Hypothalamus (tissue), 51 donors: ENCODE measurements at places on chromosomes 12 and 14.

DNA sequence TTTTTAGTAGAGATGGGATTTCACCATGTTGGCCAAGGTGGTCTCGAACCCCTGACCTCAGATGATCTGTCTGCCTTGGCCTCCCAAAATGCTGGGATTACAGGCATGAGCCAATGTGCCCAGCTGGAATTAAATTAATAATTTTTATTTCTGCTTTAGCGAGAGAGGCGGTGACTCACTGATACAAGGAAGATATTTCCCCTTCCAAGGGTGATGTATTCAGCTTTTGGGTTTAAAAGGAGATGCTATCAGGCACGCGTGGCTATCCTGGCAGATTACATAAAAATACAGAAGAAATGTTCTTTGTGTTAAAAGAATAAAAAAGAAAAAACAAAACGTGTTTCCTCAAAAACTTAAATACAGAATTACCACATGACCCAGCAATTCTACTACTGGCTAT is 12.4 kb upstream of the P2RX7 start:
- no peak for DNase-seq

DNA sequence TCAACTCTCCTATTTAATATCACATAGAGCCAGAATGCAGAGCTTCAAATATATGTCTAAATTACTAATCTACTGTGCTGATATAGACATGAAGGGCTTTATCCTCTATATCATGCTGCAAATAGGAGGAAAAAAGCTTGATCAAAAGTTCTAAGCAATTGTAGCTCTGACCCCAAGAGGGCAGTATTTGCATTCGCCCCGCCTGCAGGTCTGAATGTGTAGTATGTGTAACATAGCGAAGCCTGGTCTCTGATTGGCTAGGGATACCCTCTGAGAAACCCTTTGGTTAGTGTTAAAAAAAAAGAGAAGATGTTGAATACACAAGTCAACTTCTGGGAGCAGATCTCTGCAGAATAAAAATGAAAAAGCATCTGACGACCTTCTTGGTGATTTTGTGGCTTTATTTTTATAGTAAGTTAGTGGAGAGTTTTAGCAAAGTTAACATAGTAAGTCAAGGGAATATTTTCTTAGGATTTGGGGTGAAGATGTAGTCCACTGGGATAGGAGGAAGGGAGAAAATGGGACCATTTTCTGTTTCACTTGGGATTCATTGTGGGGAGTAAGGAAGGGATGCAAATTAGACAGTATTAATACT is 151.6 kb upstream of the OR4E1 start:
- DNase-seq = no peak

GRCh38 chr12:32298917-32299316 is 100.4 kb upstream of the FGD4 start:
- no peak for DNase-seq

GRCh38 chr14:36214476-36215216 is 38.1 kb upstream of the PTCSC3 start:
- no peak for DNase-seq

- DNase-seq = no peak
Measured at GRCh38 chr12:48592591-48593086, 22.8 kb upstream of the LALBA start.

GRCh38 chr14:31320922-31321766 is 99.2 kb downstream of the HEATR5A start:
- DNase-seq = no peak

GRCh38 chr12:124378926-124379325 is 84.0 kb downstream of the RFLNA start:
- DNase-seq = no peak

- no peak for DNase-seq
Measured at GRCh38 chr14:98976271-98976670, 295.7 kb downstream of the BCL11B start.

DNA sequence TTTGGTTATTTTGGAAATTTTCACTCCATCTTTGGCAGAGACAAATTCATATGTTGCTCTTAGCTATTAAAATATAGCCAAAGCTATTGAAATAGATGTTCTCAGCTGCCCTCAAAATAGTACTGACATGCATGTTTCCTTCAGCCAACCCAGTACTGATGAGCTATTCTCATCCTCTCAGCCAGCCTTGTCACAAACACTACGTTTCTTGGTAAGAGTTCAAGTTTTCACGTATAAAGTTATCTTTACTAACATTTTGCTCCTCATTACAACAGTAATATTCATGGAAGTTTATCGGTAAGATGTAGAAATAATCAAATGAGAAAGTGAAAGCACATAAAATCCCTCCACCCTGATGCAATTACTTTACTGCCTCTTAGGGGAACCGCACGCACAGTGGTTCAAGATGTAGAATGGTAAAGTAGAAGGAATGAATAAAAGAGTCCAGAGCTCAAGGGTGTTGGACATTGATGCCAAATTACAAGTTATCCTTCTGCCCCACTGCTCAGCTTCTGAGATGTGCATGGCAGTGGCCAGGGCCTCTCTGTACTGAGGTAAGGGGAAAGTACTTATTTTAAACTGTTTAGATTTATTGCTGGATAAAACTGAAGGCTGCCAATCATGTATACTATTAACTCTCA is 20.7 kb downstream of the GCH1 start:
- DNase-seq = no peak

- no peak for DNase-seq
Measured at GRCh38 chr12:56192582-56192981, 3.3 kb upstream of the SMARCC2 start.

DNA sequence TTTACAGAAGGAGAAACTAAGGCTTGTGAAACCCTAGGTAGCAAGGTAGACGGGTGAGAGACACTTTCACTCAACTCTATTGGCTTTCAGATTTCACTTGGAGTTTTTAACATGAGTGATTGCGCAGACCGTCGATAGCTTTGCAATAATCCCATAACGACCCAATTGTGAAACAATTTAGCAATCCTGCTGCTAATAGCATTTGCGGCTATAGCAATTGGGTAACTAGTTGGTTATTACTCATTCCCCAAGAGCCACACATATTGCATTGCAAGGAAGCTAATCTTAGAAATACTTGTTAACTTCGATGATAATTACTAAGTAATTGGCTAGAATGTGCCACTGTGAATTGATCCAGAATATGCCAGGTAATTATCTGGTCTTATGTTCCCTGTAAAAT is 159.9 kb upstream of the NOS1 start:
- no peak for DNase-seq

- no peak for DNase-seq
Measured at GRCh38 chr12:14308516-14308915, 57.0 kb upstream of the ATF7IP start.

DNA sequence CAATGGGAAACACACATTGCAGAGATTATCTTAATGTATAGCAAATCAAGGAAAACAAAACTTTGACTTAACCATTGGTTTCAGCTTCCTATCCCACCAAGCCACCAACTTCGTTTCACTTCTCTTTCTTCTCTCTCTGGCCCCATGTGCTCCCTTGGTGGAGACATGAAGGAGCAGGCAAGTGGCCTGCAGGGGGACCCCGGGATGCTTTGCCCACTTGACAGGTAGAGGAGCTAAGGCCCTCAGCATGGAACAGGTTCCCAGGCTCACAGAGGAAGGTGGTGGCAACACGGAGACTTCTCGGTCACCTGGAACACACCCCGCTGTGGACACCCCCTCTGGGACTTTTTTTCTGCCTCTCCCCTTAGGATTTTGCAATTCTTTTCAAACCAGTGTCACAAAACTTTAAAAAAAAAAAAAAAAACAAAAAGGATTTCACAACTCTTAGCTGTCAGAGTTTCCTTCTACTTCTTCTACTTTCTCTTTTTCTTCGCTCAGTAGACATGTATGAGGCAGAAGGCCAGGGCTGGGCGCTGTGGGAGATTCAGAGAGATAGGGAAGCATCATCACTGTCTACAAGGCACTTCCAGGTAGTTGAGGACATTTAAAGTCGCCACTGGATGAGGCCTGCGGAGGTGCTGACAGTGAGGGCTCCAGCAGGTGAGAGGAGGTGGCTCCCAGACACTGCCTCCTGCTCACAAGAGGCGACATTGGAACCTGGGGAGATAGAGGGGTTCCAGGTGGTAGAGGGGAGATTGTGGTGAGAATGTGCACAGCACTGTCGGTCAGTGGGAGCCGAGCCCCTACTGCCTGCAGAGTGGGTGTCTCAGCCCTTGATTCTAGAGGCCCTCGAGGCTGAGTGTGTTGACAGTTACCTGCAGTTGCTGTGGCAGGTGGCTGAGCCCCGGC is 119.6 kb downstream of the GCH1 start:
- DNase-seq = no peak

- no peak for DNase-seq
Measured at GRCh38 chr12:65858831-65859230, 34.5 kb downstream of the HMGA2 start.

DNA sequence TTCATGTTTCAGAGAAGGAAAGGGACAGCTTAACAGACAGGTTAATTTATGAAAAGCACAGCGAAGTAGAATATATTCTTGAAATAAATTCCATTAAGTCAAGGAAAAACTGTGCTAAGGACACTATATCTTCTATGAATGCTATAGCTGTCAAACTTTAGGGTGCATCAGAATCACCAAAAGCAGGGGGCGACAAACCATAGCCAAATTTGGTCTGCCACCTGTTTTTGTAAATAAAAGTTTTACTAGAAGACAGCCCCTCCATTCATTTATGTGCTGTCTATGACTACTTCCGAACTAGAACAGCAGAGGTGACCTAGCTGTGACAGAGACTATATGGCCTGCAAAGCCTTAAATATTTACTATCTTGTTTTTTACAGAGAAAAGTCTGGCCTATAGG is 25.9 kb downstream of the PPP4R3A start:
- no peak for DNase-seq

DNA sequence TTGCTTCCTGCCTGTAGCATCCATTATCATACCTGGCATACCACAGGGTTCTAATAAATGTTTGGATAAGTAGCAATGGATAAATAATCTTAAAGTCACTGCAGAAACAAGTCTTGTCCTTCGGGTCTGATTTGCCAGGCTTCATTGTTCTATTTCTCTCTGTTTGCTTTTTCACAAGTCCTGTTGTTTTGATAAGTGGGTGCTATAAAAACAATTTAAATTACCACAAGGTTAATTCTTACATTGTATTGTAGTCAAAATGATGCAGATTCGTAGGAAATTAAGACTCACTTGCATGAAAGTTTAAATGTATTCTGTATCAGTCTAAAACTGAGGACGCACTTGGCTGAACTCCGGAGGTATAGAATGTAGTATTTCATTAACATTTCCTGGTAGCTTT is 429.9 kb downstream of the NELL2 start:
- no peak for DNase-seq

- no peak for DNase-seq
Measured at GRCh38 chr12:108315486-108316105, 23.5 kb downstream of the CMKLR1 start.

- DNase-seq = no peak
Measured at GRCh38 chr12:64544371-64545080, 65.8 kb upstream of the RASSF3 start.

DNA sequence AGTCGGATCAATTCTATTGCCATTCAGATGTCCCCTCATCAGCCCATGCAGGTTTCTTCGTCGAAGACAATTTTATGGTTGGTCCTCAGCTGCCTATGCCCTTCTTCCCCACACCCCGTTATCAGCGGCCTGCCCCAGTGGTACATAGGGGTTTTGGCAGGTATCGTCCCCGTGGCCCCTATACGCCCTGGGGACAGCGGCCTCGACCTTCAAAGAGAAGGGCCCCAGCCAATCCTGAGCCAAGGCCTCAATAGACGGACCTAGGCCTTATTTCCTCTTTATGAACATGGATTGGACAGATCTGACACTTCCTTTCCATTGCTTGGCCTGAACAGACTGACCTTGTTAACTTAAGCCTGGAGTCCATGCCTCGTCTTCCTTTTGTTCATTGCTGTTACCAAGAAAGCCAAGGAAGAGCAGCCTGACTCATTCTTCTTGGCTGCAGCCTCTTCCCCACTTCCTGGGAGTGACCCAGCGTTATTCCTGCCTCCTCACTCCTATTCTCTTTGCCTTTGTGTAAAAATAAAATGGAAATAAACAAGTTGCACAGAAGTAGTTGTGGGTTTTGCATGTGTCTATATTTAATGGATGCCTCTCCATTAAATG is 156.5 kb upstream of the AMIGO2 start:
- no peak for DNase-seq

DNA sequence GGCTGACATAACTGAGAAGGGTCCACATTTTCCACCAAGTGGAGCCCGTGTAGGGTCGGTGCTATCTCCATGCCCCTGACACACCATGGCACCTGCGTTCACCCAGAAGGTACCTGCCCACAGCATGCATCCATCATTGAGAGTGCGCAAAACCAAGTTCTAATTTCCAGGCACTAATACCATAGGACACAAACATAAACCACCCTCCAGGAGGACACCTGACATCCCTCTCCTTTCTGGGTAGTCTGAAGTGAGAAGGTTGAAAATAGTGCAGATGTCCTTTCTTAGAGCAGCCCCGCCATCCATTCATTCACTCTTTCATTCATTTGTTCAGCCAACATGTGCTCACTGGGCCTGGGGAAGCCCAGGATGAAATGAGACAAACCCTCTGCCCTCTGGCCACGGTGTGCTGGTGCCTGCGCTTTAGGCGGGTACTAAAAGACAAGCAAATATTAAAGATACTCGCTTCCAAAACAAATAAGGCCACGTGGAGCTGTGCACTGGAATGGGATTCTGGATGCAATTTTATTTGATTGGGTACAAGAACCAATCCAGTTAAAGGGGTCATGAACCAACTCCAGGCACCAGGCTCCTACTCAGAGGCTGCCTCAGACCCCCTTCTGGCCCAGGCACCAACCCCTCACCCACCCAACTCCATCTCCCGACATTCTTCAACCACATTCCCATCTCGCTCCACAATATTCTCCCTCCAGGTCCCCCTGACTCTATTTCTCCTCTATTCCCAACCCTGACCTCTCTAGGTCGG is 1.2 kb downstream of the TTC7B start:
- no peak for DNase-seq

- no peak for DNase-seq
Measured at GRCh38 chr12:15701631-15702156, 87.5 kb downstream of the EPS8 start.

DNA sequence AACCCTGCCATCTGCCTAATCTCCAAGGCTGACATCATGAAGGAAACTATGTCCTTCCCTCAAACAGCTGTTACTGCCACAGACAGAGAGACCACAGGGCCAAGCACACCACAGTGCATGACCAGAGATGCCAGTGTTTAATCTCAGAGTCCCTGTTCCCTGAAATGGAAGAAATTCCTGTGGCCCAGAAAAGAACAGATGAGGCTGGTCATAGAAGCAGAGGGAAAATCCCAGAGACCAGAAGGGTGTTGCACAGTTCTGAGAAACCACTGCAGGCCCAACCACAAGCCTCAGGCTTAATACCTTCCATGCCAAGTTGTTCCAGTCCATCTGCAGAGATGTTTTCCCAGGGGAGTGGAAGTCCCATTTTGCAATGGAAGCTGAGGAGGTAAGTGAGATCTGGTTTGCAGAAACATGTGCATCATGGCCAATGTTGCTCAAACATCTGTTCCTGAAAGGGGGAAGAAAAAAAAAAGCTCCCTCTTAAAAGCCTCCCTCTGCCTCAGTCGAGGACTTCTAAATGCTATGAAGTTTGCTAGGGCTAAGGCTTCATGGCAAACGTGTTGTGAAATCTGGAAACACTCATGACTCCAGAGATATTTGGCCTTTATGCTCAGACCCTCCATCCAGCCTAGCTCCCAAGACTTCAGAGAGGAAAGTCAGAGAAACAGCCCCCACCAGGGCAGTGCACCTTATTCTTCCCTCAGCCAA is 98.6 kb downstream of the SCARB1 start:
- DNase-seq = no peak
